Prostate gland (tissue), 2 donors: ENCODE measurements at places on chromosomes 2 and 18. TPM values are rescaled to one million over a fixed set of nuclear protein-coding genes. Genes with fewer than 3 reads are reported as not detected.

Gene DSG2
- total RNA-seq: 63.2 TPM

Gene CPO
- total RNA-seq: 2.5 TPM

Gene ZFP36L2
- total RNA-seq: 117 TPM

Gene MC5R
- not detected for total RNA-seq

Gene ACTG2
- total RNA-seq: 1,031 TPM

Gene ADGRF3
- 0.34 TPM for total RNA-seq

DNA sequence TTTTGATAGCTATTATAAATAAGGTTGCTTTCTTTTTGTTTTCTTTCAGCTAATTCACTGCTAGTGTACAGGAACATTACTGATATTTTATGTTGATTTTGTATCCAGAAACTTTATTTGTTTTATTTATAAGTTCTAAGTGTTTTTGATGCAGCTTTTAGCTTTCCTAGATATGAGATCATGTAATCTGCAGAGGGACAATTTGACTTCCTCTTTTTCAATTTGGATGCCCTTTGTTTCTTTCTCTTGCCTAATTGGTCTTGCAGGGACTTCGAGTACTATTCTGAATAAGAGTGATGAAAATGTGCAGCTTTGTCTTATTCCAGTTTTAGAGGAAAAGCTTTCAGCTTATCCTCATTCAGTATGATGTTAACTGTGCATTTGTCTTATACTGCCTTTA, 643.4 kb upstream of the CDH2 start:
- H3K27ac ChIP-seq: no peak overlapping the region
- no peaks in the 10 kb centered on the region for H3K36me3 ChIP-seq
- no peak overlapping the region for H3K4me3 ChIP-seq
- DNase-seq: no peak
- no peaks in the 10 kb centered on the region for H3K27me3 ChIP-seq

DNA sequence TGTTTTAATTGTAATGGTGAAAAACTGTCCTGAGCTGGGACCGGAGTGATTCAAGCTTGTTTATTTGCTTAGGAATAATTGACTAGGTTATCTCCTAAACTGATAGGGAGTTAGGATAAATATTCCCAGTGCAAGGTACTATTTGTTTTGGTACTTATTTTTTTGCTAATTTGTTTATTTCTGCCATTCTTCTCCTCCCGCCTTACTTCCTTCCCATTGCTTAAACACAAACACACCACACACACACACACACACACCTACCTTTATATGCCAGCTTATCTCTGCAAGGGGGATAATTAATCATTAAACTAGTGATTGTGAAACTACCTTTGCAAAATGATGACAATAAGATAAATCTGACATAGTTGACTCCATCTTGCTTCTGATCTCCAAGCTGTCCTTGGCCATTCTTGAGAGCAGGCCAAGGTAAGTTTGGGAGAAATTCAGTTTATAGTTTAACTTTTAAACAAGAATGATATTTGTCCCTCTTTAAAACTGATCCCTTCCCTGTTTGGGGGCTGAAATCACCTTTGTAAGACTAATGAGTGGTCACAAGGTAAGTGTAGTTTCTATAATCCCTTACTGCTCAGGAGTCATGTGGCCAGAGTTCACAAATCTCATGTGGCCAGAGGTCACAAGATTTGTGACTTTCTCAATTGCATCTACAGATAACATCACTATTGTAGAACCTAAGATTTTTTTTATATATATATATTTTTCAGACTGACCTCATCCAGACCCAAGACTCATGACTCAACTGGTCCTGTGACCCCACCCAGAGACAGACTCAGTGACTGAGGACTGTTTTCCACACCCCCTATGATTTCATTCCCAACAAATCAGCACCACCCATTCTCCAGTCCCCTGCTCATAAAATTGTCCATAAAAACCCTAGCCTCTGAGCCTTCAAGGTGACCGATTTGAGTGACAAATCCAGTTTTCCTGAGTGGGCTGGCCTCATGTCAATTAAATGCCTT, 83.1 kb upstream of the LRRTM4 start:
- H3K27me3 ChIP-seq: no peaks in the 10 kb centered on the region
- H3K27ac ChIP-seq: no peak overlapping the region

DNA sequence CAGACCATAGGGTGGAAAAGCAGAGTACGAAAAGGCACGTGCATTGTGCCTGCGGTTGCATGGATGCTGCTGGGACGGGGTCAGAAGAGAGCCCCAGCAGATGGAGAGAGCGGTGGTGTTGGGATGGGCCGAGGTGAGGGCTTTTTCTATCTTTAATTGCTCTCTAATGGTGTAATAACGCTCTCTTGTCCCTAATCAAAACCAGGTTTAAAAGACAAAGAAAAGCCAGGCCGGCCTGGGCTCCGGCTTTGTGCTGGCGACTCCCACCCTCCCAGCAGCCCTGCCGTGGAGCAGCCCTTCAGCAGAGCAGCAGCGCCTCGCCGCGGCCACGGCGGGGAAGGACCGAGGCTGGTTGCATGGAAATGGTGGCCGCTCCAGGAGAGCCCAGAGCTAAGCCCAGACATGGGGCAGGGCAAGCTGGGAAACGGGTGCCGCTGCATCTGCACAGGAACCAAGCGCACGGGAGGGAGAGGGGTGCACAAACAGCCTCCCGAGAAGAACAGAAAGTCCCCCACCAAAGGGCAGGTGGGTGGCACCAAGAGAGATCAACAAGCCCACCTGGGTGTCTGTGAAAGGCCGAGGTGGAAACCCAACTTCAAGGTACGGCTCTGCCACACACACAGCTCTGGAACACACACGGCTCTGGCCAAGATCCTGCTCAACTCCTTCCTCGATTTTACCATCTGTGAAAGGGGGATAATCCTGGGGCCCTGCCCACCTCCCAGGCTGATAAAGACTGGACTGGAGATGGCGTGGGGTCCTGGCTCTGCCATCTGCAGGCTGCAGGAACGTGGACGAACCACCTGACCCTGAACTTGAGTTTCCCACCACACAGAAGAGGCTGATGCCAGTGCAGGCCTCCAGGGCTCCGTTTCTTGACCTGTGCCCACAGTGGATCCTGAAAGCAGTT, 15.0 kb downstream of the HS1BP3 start:
- peak; percentile 85 for DNase-seq
- H3K27ac ChIP-seq: peak overlapping the region; percentile 84
- no peaks in the 10 kb centered on the region for H3K27me3 ChIP-seq
- H3K36me3 ChIP-seq: no peaks in the 10 kb centered on the region

DNA sequence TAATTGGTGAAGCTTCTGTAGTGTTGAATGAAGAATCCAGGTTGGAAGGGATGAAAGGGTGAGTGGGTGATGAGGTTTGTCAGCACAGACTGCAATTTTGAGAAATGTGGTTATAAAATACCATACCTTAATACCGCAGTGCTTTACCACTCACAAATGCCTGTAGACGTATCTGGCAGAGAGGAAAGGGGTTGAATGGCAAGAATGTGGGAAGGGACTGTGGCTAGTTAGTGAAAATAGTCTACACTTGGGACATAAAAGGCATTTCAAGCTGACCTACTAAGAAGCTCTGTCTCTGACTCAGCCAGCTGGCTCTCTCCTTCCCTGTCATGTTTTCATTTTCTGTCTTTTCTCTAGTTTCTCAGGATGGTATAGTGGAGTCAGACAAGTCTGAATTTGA, 25.1 kb downstream of the CDK15 start:
- H3K27ac ChIP-seq: no peak overlapping the region
- no peaks in the 10 kb centered on the region for H3K4me1 ChIP-seq
- DNase-seq: no peak
- no peaks in the 10 kb centered on the region for H3K36me3 ChIP-seq

DNA sequence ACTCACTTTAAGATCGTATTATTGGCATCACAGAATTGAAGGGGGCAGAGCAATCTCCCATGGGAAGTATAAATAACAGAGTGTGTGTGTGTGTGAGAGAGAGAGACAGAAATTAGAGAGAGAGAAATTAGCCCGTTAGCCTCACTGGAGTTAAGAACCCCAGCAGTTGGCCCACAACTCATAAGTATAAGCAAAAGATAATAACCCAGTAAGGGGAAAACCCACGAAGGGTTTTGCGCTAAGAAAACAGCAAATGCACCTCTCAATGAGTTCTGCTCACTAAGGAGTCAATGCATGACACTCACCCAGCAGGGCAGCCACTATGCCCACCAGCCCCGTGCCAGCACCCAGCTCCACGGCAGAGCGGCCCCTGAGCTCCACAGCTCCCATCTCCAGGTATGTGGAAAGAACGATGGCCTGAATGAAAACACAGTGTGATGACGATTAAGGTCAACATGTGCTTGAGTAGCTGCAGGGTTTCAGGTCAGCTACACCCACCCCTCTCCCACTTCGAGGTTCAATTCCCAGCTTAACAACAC, 3.6 kb downstream of the METTL21A start:
- H3K4me3 ChIP-seq: no peak overlapping the region
- no peaks in the 10 kb centered on the region for H3K36me3 ChIP-seq
- no peaks in the 10 kb centered on the region for H3K4me1 ChIP-seq
- H3K27ac ChIP-seq: no peak overlapping the region
- DNase-seq: no peak

- H3K27ac ChIP-seq: peak overlapping the region; percentile 87
- no peaks in the 10 kb centered on the region for H3K27me3 ChIP-seq
- DNase-seq: no peak
These were observed 111.1 kb downstream of the ZNF532 start for GRCh38 chr18:58975781-58976180.

DNA sequence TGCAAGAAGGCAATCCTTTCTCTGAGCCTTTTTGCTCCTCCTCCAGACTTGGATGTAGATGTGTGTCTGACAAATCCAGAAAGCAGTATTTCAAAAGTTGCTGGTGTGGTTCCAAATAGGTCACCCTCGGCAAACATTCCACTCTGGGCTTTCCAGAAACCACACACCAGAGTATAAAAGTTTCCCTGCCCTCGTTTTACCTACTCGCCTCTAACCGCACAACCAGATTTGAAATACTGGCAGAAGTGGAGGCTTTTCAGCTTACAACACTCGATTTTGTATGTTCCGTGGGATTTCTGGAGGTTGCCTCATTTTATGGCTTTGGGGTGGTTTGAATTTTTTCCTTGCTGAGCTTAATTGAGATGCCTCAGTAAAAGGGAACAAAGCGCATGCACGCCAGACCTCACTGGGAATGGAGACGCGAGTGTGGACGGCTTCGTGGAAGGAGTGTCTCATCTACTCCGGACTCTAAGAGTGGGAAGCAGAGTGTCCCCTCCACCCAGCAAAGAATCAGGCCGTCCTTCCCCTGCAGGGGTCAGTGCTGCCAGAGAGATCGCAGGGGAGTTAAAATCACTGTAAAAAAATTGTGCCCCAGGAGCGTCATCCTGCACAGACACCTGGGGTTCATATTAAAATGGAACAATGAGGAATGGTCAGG, 44.0 kb upstream of the RPL31 start:
- H3K36me3 ChIP-seq: no peaks in the 10 kb centered on the region
- H3K4me1 ChIP-seq: no peaks in the 10 kb centered on the region
- no peaks in the 10 kb centered on the region for H3K27me3 ChIP-seq
- no peak overlapping the region for H3K4me3 ChIP-seq
- peak; percentile 77 for DNase-seq
- no peak overlapping the region for H3K27ac ChIP-seq

GRCh38 chr2:75640621-75641121, 5.9 kb upstream of the MRPL19 start:
- peaks cover 5% of the 10 kb centered on the region for H3K4me1 ChIP-seq
- no peaks in the 10 kb centered on the region for H3K36me3 ChIP-seq
- DNase-seq: peak; percentile 28
- H3K27ac ChIP-seq: no peak overlapping the region
- H3K4me3 ChIP-seq: no peak overlapping the region
- no peaks in the 10 kb centered on the region for H3K27me3 ChIP-seq

GRCh38 chr2:18412980-18413675, 147.3 kb downstream of the RDH14 start:
- H3K27me3 ChIP-seq: no peaks in the 10 kb centered on the region
- H3K27ac ChIP-seq: no peak overlapping the region
- H3K36me3 ChIP-seq: no peaks in the 10 kb centered on the region
- no peaks in the 10 kb centered on the region for H3K4me1 ChIP-seq
- H3K4me3 ChIP-seq: no peak overlapping the region
